ENCODE measurements at places on chromosomes 6 and 20.

- DNase-seq, result no peak
Measured at GRCh38 chr20:36085686-36086267, 68.8 kb upstream of the EPB41L1 start.

DNA sequence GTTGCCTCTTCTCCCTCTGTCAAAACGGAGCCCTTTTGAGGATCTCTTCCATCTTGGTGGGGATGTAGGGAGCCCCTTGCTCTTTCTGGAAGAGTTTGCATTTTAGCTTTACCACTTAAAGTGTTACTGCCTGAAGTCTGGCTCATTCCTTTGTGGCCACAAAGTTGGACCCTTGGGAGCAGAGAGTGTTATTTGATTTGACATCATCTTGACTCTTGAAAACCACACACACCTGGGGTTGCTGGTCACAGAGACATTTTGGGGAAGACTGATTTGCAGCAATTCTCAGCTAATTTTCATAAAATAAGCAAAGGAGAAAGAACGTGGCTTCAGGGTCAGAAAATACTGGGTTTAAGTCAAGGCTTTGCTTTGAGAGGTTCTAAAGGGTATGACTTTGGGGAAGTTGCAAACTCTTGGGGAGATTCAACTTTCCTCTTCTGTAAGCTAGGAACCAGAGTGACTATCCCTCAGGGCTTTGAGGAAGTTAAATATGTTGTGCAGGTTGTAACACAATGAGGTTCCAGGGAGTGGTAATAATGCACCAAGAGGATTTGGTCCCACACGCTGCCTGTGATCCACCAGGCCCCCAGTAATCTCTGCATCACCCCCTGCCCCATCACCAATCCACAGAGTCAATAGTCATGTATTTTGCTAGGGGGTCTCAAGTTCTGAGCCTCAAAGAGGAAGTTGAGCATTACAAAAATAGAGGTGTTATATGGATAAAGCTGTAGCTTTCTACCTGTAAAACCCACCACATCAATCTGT is 141.6 kb upstream of the SLC24A3 start:
- DNase-seq, result no peak

GRCh38 chr20:62987114-62987513 is 19.6 kb downstream of the BHLHE23 start:
- no peak for DNase-seq

DNA sequence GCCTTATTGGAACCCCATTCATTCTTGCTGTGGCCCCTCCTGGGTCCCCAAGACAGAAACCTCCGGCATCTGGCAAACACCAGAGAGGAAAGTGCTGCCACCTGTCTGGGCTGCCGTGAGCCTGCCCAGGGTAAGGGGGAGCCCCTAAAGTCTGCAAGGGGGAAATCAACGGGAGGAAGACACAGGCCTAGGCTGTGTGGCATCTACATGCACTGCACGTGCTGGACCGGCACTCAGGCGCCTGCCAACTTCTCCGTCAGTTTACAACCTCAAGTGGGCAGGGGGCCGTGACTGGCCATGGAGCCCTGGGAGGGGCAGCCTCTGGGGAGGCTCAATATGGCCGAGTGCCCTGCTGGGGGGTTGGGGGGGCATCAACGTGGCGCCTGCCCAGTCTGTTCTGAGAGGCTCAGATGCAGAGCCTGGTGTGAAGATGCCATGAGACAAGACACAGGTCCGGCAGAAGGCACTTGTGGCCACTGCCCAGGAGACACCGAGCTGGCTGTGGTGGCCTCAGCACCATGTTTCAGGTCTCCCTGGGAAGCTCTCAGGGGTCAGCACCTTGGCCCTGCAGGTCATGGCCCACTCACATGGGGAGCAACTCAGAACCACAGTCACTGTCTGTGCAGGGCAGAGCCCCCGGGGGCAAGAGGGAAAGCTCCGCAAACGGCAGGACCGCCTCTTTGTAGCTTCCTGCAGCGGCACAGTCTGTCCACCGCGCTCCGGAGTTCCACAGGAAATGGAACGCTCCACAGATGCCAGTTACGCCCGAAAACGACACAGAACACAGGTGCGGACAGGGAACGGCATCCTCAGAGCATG is 8.4 kb downstream of the UCKL1 start:
- DNase-seq, result no peak

GRCh38 chr6:169254456-169255316 is 1.0 kb upstream of the THBS2 start:
- DNase-seq, result peak; percentile 65

DNA sequence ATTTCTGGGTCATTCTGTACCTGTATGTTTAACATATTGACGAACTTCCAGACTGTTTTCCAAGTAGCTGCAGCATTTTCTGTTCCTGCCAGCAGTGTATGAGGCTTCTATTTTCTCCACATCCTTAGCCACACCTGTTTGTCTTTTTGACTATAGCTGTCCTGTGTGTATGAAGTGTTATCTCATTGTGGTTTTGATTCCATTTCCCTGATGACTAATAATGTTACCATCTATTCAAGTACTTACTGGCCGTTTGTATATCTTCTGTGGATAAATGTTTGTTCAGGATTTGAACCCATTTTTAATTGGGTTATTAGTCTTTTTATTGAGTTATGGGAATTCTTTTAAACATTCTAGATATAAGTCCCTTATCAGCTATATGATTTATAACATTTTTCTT is 95.2 kb downstream of the JAG1 start:
- no peak for DNase-seq

DNA sequence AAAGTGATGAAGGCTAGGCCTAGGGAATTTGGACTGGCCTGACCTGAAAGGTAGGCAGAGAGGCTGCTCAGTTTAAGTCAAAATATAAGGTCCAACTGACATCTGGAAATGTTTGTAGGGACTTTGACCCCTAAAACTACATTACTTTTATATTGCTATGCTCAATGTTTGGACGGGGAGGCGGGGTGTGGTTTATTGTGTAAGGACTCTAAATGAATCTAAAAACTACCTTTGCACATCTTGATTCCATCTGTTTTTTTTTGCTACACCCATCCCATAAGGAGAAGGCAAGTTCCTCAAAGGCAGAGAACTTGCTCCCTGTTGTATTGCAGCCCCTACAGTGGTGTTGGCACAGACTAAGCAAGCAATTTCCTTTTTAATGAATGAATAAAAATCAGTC is 227.1 kb downstream of the HACE1 start:
- no peak for DNase-seq

DNA sequence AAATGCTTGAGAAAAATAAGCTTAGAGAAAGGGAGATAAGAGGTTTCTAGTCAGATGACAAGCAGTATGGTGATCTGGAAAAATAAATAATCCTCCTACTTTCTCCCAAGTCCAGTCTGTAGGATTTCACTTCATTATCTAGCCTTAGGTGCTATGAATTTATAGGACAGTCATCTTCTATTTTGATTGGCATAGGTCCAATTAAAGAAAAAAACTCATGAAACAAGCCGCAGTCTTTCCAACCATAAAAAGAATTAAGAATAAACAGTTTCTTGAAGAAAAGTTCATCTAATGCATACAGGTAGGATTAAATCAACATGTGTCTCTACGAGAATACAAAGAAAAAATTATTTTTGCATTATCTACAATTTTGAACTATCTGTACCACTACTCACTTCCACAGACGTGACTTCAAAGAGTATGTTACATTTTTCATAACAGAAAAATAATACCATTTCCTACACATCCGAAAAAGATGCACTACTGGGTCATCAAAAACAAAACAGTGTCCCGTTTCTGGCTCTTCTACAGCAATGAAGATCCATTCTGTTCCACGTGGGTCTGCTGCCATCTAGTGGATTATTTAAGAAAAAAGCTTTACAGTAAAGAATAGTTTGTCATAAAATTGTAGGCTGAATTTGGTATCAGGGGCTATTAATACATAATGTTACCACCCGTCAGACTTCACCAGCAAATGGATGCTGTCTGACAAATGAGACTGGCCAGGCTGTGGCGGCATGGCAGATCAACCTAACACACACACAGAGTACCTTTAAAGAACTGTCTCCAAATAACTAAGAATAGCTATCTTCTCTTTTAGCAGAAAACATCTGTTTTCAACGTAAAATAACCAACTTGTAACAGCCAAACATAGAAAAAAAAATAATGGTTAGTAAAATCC is 28.9 kb downstream of the STX7 start:
- no peak for DNase-seq

DNA sequence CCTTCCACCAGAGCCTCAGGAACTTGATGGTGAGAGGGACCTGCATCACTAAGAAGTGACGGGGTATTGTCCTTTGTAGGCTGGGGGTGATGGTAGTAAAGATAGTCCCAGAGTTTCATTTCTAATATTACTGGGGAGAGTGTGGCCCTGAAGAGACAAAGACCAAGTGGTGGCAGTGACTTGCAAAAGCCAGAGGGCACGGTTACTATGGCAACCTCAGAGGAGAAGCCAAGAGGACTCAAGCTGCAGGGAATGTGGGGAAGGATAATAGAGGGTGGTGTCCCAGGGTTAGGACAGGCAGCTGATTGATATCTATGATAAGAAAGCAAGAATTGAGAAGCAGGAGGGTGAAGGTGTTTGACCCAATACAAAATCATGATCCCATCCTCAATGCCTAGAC is 42.5 kb downstream of the HLA-G start:
- no peak for DNase-seq

GRCh38 chr6:63844287-63844686 is 208.7 kb downstream of the PHF3 start:
- no peak for DNase-seq

DNA sequence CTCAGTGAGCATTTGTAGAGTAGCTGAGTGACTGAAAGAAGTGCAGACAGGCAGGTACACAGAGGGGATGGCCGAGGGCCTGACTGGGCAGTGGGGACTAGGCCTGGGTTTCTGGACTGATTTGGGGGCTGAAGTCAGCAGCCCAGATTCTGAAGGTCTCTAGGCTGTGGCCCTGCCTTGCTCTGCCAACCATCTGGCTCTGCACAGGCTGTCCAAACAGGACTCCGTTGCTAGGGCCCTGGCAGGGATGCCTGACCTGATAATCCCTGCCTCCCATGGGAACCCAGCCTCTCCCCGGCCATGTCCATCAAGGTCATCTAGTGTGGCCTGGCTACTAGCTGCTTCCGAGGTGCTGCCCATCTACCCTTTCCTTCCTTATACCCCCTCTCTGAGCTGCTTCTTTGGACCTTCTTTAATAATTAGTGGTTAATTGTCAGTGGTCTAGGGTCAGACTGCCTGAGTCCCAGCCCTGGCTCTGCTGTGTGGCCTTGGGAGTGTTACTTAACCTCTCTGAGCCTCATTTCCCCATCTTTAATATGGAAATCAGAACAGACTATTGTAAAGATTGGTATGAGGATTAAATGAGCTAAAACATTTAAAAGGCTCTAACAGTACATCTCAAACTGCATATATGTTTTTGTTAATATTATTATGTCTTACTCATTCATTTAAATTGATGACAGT is 137.9 kb downstream of the VEGFA start:
- no peak for DNase-seq

Data from suprapubic skin (tissue), 4 donors.